Stimulated activated CD4-positive, alpha-beta T cell treated with anti-CD3 and anti-CD28 coated beads, Interleukin-1b, Interleukin-23, amount 100 ng/mL, for 24 hours (primary cell): ENCODE measurements at places on chromosomes 7 and 10.

- no peak for DNase-seq
Observed at GRCh38 chr7:48170506-48170905, 752 bp upstream of the ABCA13 start.

DNA sequence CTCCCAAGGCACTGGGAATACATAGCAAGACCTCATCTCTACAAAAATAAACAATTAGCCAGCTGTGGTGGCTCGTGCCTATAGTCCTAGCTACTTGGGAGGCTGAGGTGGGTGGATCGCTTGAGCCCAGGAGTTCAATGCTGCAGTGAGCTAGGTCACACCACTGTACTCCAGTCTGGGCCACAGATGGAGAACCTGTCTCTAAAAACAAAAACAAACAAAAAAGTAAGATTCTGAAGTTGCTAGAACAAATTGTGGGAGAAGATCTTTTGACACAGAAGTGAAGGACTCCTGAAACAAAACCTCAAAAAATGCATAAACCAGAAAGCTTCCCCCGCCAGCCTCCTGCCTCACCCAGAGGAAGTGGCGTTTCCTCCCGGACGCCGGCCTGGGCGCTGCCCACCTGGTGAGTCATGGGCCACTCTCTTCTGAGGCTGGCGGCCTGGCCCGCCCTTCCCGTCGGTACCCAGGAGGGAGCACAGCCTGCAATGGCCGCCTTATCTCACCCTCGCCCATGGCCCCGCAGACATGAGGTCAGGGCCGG is 25.4 kb upstream of the ELN start:
- no peak for DNase-seq

DNA sequence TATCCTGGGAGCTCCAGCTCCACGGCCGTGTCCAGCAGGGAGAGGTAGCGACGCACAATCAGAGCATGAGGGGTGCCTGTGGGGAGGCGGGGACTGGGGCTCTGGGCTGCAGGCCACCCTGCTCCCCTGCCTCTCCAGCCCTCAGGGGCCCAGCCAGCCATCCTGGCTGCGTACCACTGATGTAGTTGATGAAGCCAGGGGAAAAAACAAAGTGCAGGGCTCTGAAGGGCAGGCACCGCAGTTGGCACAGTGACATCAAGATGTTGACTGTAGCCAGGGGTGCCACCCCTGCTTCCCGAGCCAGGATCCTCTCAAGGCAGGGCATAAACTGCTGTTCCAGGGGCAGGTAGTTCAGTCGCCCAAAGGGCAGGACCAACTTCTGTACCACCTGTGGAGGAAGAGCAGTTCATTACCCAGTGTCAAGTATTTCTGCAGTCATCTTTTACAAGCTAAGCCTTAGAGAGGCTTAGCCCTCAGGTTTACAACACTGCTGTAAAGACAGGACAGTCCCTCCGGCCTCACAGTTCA is 2.8 kb downstream of the FASTK start:
- DNase-seq: no peak

DNA sequence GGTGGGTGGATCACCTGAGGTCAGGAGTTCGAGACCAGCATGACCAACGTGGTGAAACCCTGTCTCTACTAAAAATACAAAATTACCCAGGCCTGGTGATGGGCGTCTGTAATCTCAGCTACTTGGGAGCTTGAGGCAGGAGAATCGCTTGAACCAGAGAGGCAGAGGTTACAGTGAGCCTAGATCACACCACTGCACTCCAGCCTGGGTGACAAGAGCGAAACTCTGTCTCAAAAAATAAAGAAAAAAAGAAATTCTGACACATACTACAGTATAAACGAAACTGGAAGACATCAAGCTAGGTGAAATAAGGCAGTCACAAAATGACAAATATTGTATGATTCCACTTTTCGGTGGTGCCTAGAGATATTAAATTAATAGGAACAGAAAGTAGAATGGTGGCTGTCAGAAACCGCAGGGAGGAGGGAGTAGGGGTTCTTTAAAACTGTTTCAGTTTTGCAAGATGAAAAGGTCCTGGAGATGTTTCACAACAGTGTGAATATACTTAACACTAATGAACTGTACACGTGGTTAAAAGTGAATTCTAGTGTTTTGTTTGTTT is 23.2 kb downstream of the PILRA start:
- peak; percentile 24 for DNase-seq

DNA sequence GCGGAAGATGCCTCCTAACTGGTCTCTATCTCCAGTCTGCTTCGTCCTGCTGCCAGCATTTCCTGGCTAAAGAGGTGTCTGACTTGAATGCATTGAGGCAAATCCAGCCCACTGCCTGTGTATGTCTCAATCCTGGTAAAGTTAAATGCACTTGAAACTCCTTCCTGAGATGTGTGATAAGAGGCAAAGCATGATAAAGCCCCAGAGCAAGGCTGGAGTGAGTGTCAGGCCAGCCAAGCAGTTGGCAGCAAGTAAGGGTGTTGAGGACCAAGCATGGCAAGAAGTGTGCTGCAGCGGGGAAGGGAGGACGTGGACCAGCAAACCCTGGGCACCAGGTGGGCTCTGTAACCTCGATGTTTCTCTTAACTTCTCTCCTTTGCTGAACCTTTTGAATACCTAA is 29.1 kb downstream of the LRRC18 start:
- DNase-seq: no peak
